ENCODE measurements at places on chromosomes 6 and 20.

GRCh38 chr6:106685833-106686232 is 56.5 kb downstream of the QRSL1 start:
- DNase-seq, result no peak
- no peak overlapping the region for H3K27ac ChIP-seq
- no peak overlapping the region for H3K4me3 ChIP-seq
- no peaks in the 10 kb centered on the region for H3K27me3 ChIP-seq
- H3K4me1 ChIP-seq, result no peaks in the 10 kb centered on the region

DNA sequence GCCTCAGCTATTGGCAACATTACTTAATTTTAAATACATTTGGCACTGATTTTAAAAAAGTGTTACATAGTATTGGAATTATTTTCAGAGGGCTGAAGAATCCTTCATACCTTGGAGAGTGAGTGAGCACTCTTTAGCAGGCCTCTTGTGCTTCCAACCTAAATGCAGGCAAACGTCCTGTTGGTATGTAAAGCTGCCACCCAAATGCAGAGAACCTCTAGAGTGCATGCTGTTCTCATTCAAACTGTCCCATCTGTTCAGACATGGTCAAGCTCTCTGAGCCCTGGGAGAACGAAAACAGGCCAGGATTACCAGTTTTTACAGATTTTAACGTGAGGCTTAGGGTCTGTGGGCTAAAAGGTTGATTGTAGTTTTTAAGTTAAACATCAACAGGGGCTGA is 378.0 kb upstream of the FLRT3 start:
- H3K36me3 ChIP-seq, result no peaks in the 10 kb centered on the region
- H3K4me3 ChIP-seq, result no peak overlapping the region
- H3K27ac ChIP-seq, result no peak overlapping the region

- no peak overlapping the region for H3K4me3 ChIP-seq
- H3K27me3 ChIP-seq, result no peaks in the 10 kb centered on the region
- H3K27ac ChIP-seq, result no peak overlapping the region
- peaks cover 4% of the 10 kb centered on the region for H3K4me1 ChIP-seq
- no peak for DNase-seq
- H3K36me3 ChIP-seq, result no peaks in the 10 kb centered on the region
Measured at GRCh38 chr20:49981218-49982071, 1.3 kb upstream of the SNAI1 start.

GRCh38 chr6:73803562-73804241 is 107.7 kb downstream of the CD109 start:
- H3K4me1 ChIP-seq, result no peaks in the 10 kb centered on the region
- no peaks in the 10 kb centered on the region for H3K36me3 ChIP-seq
- no peak for DNase-seq
- no peak overlapping the region for H3K4me3 ChIP-seq

DNA sequence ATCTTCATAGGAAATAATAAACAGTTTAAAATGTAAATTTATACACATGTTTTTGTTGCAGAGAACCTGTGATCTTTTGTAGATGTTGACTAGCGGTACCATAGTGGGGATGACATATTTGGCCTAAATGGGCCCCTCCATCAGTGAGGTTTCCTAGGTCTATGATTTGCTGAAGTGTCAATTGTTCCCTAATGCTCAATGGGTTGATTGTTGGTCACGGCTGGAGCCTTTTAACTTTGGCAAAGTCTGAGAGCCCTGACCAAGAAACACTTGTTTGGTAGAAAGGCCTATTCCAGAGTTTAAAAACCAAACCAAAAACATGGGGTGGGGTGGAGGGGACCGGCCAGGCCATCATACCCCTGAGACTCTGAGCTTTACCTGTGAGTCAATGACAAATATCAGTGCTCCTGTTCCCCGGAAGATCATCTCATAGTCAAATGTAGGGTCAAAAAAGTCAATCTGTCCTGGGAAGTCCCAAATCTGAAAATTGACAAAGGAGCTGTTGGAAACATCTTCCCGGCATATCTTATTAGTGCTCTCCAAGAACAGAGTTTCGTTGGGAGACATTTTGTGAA is 25.1 kb downstream of the RRAGD start:
- DNase-seq, result no peak
- no peaks in the 10 kb centered on the region for H3K36me3 ChIP-seq
- no peak overlapping the region for H3K4me3 ChIP-seq
- no peaks in the 10 kb centered on the region for H3K4me1 ChIP-seq
- H3K27me3 ChIP-seq, result no peaks in the 10 kb centered on the region

GRCh38 chr6:79989641-79990040 is 14.8 kb upstream of the TTK start:
- H3K4me1 ChIP-seq, result no peaks in the 10 kb centered on the region
- H3K27ac ChIP-seq, result no peak overlapping the region
- H3K27me3 ChIP-seq, result no peaks in the 10 kb centered on the region
- H3K4me3 ChIP-seq, result no peak overlapping the region

DNA sequence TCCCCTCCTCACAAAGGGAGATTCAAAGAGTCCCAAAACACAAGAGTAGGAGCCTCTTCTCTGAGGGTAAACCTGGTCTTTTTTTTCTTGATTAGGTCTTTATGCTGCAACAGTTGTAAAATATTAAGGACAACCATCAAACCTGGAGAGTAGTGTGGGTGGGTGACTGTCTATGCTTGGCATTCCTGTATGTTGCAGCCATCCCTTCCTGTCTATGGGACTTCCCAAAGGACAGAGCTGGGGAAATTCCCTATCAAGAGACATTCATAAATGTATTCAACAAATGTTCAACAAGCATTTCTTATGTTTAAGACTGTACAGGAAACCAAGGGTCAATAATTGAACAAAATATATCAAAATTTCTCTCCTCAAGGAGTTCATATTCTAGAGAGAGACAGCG is 5.5 kb downstream of the BTN2A2 start:
- no peak overlapping the region for H3K27ac ChIP-seq
- no peaks in the 10 kb centered on the region for H3K4me1 ChIP-seq
- H3K27me3 ChIP-seq, result no peaks in the 10 kb centered on the region
- no peak for DNase-seq

GRCh38 chr6:149651056-149651455 is 2.5 kb upstream of the KATNA1 start:
- H3K4me3 ChIP-seq, result no peak overlapping the region
- DNase-seq, result no peak
- no peaks in the 10 kb centered on the region for H3K27me3 ChIP-seq
- no peaks in the 10 kb centered on the region for H3K36me3 ChIP-seq
- no peak overlapping the region for H3K27ac ChIP-seq

DNA sequence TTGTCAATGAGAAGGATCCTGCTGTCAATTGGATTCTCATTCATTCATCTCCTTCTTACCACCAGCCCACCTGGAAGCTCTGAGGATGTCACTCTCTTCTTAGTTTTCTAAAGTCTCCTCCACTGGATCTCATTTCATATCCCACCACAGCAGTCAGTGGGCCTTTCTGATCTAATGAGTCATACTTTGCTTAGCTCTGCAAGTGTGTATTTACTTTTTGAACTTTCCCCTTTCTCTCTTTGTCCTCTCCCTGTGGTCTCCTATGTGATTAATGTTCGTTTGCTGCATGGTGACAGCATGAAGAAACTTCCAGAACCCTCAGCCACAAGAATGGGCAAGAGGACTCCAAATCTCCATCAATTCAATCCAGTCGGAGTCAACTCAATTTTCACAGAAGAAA is 63.6 kb upstream of the SYNDIG1 start:
- DNase-seq, result no peak
- H3K4me1 ChIP-seq, result no peaks in the 10 kb centered on the region
- H3K36me3 ChIP-seq, result no peaks in the 10 kb centered on the region
- peaks cover 24% of the 10 kb centered on the region for H3K27me3 ChIP-seq
- no peak overlapping the region for H3K27ac ChIP-seq

GRCh38 chr6:81067057-81067456 is 685.4 kb downstream of the TENT5A start:
- H3K4me3 ChIP-seq, result no peak overlapping the region
- no peaks in the 10 kb centered on the region for H3K36me3 ChIP-seq
- no peak for DNase-seq
- no peaks in the 10 kb centered on the region for H3K4me1 ChIP-seq
- H3K27me3 ChIP-seq, result no peaks in the 10 kb centered on the region
- no peak overlapping the region for H3K27ac ChIP-seq

DNA sequence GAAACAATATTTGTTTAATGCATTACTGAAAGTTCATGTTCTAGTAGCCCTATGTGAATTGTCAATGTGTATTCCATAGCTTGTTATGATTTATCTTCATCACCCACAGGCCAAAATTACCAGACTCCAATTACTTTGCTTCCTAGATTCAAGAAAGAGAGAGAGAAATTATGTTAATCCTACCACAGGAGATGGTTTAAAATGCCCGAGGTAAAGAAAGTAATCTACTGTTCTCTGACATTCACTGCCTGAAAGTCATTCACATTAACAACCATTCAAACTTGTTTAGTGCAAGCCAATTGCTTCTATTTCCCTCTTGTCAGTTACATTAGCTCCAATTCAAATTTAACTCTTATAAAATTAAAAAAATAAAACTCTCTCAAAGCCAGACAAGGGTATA is 260.4 kb upstream of the THEMIS start:
- no peak overlapping the region for H3K27ac ChIP-seq
- no peaks in the 10 kb centered on the region for H3K27me3 ChIP-seq
- H3K4me3 ChIP-seq, result no peak overlapping the region
- H3K36me3 ChIP-seq, result no peaks in the 10 kb centered on the region
- H3K4me1 ChIP-seq, result no peaks in the 10 kb centered on the region

- no peak for DNase-seq
- H3K27me3 ChIP-seq, result no peaks in the 10 kb centered on the region
- H3K36me3 ChIP-seq, result no peaks in the 10 kb centered on the region
- no peaks in the 10 kb centered on the region for H3K4me1 ChIP-seq
- no peak overlapping the region for H3K4me3 ChIP-seq
Measured at GRCh38 chr20:59165396-59165795, 1.8 kb downstream of the ZNF831 start.

DNA sequence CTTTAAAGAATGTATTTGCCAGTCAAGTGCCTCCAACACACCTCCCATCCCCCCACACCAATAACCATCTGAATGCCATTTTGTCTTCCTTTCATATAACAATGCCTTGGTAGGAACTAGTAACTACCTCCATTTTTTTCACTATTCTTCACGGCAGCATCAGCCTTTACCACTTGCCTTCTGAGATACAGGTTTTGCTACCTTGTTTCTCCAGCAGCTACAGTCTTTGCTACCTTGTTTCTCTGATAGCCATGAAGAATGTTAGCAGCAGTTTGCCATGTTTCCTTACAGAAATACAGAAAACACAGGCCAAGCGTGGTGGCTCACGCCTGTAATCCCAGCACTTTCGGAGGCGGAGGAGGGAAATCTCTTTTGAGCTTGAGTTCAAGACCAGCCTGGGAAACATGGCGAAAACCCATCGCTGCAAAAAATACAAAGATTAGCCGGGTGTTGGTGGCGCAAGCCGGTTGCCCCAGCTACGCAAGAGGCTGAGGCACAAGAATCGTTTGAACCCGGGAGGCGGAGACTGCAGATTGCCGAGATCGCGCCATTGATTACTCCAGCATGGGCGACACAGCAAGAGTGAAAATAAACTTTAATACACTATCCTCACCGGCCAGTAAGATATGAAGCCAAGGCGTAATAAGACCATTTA is 100.9 kb downstream of the HFE start:
- no peaks in the 10 kb centered on the region for H3K36me3 ChIP-seq
- no peak for DNase-seq
- H3K27ac ChIP-seq, result peak overlapping the region; percentile 92
- no peaks in the 10 kb centered on the region for H3K4me1 ChIP-seq
- H3K27me3 ChIP-seq, result no peaks in the 10 kb centered on the region

GRCh38 chr6:110509617-110510241 is 33.3 kb upstream of the SLC22A16 start:
- no peak overlapping the region for H3K4me3 ChIP-seq
- H3K27ac ChIP-seq, result peak overlapping the region; percentile 30
- no peaks in the 10 kb centered on the region for H3K4me1 ChIP-seq
- no peak for DNase-seq

- H3K4me1 ChIP-seq, result no peaks in the 10 kb centered on the region
- H3K36me3 ChIP-seq, result no peaks in the 10 kb centered on the region
- H3K4me3 ChIP-seq, result no peak overlapping the region
- no peaks in the 10 kb centered on the region for H3K27me3 ChIP-seq
- no peak overlapping the region for H3K27ac ChIP-seq
Measured at GRCh38 chr6:75943381-75943780, 129.1 kb downstream of the IMPG1 start.

GRCh38 chr6:40358473-40359460 is 228.4 kb downstream of the LRFN2 start:
- H3K27me3 ChIP-seq, result no peaks in the 10 kb centered on the region
- H3K4me3 ChIP-seq, result no peak overlapping the region
- H3K27ac ChIP-seq, result no peak overlapping the region
- no peaks in the 10 kb centered on the region for H3K36me3 ChIP-seq
- no peaks in the 10 kb centered on the region for H3K4me1 ChIP-seq

DNA sequence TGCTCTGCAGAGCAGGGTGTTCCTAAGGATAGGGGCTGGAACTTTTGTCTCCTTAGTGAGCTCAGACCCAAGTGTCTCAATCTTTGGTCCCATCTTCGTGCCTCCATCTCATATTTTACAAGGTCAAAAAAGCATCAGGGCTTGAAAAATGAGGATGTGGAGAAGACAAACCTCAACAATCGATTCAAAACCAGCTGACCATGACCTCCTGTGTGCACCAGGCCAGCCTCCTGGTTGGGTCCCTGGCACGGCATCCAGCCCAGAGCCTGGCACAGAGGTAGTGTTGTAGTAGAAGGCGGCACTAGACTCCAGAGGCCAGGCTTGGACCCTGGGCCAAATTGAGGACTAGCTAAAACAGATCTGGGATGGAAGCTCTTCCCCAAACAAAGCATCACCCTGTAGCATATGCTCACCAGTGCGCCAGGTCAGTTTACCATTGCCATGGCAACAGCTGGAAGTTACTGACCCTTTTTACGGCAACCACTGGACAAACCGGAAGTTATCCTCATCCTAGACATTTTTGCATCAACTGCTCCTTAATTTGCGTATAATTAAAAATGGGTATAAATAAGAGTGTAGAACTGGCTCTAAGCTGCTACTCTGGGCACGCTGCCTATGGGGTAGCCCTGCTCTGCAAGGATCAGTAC is 69.3 kb upstream of the BLCAP start:
- H3K36me3 ChIP-seq, result no peaks in the 10 kb centered on the region
- no peak overlapping the region for H3K27ac ChIP-seq
- H3K27me3 ChIP-seq, result peaks cover 33% of the 10 kb centered on the region
- H3K4me1 ChIP-seq, result no peaks in the 10 kb centered on the region
- DNase-seq, result no peak
- H3K4me3 ChIP-seq, result no peak overlapping the region

- no peaks in the 10 kb centered on the region for H3K36me3 ChIP-seq
- H3K27ac ChIP-seq, result no peak overlapping the region
- no peak for DNase-seq
- no peaks in the 10 kb centered on the region for H3K27me3 ChIP-seq
Measured at GRCh38 chr6:7392402-7392801, 2.8 kb downstream of the RIOK1 start.

All from breast epithelium (tissue), 4 donors.